ENCODE measurements at places on chromosomes 7 and 10.

DNA sequence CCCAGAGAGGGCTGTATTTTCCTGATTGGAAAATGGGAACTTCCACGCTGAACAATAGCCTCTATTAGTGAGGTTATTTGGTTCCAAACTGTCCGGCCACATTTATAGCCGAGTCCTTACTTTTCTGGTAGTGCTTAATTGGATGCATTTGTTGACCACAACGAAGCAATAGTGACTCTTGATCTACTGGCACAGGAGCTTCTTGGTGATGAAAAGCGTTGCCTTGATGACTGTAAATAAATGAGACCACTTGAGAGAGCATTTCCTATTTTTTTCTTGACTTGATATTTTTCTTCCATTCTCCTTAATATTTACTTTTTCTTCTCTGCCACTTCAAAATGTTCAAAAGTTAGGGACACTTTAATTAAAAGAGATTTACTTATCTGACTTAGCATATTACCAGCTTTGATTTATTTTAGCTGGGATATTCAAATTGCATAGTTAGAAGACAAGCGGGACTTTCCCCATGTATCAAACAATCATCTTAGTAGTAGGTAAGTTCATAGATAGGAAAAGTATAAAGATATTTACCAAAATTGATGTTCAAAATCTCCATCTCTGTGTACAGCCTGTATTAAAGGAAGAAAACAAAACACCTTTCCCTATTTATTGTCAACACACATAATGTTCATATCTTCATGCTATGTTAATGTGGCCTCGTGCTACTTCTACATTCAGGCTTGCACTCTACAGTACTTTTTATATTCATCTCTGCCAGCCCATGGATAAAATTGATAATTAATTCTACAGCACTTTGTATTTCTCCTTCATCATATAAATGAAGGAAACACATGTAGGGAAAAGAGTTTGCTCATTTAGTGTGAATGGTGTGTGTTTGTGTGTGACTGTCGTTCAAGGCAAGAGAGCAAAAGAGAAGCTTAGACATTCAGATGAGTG is 5.1 kb upstream of the SP8 start:
- no peak for DNase-seq

DNA sequence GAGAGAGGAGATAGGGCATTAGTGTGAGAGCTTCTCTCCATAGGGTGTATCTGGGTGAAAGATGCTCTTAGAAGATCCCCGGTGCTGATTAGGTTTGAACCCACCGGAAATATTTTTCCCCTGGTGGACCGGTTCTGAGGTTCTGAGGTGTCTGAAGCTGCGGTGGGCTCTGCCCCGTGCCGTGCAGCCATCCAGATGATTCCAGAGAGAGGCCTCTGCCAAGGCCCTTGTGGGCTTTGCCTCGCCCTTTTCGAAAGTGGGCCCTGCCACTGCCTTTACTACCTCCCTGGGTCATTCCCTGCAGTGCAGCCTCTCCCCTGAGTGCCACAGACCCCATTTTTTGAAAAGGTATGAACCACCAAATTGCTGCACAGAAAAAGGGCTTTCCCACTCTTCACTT is 2.8 kb downstream of the GIMAP8 start:
- DNase-seq, result no peak

DNA sequence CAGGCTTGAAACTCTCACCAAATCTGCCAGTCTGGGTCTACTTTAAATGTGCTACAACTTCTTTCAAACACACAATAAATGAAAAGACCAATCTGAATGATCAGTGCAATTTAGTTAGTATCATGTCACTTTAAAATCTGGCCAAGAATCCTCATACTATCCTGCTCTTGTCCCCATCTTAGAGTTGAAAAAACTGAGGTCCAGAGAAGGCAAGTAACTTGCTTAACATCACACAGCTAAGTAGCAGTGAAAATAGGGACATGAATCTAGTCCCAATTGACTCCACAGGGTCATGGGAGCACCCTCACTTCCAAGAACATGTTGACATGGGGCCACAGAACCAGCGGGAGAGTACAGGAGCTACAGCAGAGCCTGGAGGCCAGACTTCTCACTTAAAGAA is 3.1 kb upstream of the GDF10 start:
- DNase-seq, result no peak

DNA sequence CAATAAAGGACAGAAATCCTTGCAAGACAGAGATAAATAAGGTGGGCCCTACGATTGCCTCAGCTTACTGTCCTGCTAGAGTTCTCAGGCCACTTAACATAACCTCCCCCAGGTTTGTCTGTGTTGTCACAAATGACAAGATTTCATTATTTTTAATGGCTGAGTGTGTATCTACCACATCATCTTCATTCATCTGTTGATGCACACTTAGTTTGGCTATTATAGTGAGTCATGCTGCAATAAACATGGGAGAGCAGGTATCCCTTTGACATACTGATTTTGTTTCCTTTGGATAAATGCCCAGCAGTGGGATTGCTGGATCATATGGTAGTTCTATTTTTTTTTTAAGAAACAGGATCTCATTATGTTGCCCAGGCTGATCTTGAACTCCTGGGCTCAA is 60.6 kb downstream of the PRTFDC1 start:
- no peak for DNase-seq

GRCh38 chr10:105785721-105786120 is 1144.6 kb downstream of the SORCS3 start:
- DNase-seq, result no peak

DNA sequence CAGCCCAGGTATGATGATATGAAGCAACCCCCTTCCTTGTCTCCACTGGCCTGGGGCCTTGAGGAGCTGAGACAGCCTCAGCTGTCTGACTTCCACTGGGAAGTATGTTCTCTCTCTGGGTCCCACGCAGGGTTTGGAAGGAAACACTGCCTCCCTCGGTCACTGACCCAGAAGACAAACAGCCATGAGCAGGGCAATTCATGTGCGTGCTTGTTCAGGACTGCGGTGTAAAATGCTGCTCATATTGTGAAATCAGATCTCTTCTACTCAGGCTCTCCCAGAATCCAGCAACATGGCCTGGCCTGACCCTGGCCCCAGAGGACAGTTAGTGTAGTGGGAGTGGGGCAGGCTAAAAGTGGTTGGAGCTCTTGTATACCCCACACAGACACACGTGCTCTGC is 2.8 kb downstream of the CLCN1 start:
- no peak for DNase-seq

DNA sequence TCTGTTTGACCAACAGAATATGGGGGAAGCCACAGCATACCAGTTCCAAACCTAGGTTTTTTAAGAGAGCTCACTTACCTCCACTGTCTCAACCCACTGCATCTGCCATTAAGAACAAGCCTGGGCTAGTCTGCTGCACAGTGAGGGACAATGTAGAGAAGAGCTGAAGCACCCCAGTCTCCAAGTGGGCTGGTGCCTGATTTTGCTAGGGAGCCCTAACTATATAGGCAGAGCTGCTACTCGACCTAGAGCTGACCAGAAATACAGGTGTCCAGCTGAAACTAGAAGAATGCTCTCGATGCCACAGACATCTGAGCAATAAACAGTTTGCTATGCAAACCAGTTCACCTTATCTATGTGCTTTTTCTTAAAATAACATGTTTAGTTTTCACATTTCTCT is 106.9 kb upstream of the BET1 start:
- no peak for DNase-seq

DNA sequence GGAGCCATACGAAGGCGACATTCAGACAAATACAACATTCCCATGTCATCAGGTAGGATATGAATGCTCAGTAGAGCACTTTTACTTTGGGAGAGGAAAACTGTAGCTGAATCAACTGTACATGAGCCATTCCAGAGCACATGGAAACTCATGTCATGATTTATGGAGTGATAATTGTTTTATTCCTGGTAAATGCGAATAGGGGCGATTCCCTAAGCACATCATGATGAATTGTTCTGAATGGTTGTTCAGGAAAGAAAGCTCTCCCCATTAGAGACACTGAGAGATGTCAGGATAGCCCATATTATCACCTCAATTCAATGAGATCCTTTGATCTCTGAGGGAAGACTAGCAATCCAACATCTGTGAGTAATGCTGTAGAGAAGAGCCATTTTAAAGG is 243.6 kb downstream of the FOXP2 start:
- no peak for DNase-seq

DNA sequence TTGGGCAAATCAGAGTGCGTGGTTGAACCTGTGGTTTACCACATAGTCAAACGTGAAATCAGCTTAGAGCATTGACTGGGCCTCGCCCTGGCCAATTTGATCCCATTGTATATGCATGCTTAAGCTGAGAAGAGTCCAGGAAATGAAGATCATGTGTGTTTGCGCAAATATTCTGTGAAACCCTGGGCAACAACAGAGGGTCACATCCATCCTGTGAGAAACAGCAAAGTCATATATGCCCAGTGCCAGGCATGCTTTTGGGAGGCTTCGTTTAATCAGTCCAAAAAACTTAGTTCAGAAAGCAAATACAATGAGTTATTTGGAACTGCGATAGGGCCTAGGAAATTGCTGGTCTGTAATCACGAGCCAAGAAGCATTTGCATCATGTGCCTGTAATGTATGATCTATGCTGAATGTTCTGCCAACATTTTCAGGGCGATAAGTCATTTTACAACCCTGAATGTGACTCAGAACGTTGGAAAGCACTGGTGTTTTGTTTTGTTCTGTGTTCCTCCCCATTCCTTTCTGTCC is 412.1 kb upstream of the CELF2 start:
- no peak for DNase-seq

- DNase-seq, result no peak
Observed at GRCh38 chr10:11882646-11883375, 59.7 kb downstream of the PROSER2 start.

GRCh38 chr10:18554479-18554878 is 96.9 kb downstream of the NSUN6 start:
- no peak for DNase-seq

DNA sequence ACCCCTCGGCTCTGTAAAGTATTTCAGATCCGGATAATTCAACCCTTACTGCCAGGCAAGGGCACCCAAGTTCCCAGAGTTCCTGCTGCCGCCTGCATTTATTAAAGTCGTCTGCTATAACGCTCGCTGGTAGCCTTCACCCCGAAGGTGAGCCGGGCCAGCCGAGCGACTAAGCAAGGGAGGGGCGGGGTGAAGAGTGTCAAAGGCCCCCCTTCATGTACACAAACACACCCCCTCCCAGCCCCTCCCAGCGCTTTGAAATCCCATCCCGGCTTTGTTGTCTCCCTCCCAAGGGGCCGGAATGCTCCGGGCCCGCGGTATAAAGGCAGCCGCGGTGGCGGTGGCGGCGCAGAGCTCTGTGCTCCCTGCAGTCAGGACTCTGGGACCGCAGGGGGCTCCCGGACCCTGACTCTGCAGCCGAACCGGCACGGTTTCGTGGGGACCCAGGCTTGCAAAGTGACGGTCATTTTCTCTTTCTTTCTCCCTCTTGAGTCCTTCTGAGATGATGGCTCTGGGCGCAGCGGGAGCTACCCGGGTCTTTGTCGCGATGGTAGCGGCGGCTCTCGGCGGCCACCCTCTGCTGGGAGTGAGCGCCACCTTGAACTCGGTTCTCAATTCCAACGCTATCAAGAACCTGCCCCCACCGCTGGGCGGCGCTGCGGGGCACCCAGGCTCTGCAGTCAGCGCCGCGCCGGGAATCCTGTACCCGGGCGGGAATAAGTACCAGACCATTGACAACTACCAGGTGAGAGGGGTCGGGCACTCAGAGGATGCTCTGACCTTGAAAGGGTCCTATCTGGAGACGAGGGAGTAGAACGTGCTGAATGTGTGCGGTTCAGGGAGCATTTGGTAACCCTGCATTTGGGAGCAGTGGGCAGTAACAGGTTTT is at the start of gene DKK1:
DKK1 (plus strand) TSS at position 349 of the 889 bp plus-strand sequence; CDS start at position 503, 154 bp downstream.
- DNase-seq, result no peak

DNA sequence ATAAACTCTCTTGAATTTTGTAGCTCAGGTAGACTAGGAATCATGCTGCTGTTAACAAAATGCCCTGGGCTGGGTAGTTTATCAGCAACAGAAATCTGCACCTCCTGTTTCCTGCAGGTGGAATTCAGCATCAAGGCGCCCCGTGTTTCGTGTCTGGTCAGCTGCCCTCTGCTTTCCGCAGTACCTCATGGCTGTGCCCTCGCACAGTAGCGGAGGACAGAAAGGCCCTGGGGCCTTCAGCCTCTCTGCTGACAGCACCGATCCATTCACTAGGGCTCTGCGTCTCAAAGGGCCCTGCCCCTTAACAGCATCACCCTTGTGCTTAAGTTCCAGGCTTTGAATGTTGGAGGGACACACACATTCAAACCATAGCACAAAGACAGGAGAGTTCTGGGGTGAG is 90.0 kb downstream of the DYNC2I1 start:
- no peak for DNase-seq

DNA sequence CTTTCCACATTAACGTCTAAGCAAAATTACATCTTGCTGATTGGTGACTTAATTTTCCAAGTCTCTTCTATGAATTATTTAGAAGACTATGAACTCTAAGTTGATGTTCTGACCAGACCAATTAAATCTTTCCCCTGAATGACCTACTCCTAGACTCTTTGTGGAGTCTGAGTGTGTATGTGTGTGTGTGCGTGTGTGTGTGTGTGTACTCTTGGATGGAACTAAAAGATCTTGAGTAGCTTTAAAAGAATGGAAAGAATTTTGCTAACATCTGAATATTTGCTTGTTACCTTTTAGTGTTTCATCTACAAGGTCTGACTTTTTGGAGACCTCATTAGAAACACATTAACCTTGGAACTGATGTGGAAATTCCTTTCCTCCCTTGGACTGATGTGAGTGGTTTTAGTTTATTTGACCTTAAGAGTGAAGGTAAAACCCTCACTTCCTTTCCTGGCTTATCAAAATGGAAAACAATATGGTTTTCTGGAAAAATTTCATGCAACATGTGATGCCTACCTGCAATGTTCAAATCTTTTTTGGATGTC is 257.1 kb downstream of the GATA3 start:
- DNase-seq, result no peak

DNA sequence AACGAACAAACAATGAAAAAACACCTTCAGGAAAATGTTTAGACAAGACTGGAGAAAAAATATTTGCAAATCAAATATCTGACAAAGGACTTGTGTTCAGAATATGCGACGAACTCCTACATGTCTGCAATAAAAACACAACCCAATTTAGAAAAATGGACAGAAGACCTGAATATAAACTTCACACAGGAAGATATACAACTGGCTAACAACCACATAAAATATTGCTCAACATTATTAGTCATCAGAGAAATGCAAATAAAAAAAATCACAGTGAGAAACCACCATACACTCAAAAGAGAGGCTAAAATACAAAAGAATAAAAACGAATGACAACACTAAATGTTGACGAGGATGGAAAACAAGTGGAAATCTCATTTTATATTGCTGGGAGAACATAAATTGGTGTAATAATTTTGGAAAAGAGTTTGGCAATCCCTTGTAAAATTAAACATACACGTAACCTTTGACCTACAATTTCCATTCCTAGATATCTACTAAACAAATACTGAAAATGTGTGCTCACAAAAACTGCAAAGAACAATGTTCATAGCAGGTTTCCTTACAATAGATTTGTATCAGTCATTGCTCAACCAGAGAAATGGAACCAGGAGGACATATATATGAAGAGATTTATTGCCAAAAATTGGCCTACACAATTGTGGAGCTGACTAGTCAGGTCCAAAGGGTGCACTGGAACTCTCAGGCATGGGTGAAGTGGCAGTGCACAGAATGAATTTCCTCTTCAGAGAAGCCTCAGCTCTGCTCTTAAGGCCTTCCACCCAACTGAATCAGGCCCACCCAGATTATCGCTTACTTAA is 82.9 kb upstream of the OGDHL start:
- DNase-seq, result no peak

- DNase-seq, result no peak
Observed at GRCh38 chr7:60017-60675, 132.2 kb upstream of the FAM20C start.
